ENCODE measurements at places on chromosomes 12 and 14.

DNA sequence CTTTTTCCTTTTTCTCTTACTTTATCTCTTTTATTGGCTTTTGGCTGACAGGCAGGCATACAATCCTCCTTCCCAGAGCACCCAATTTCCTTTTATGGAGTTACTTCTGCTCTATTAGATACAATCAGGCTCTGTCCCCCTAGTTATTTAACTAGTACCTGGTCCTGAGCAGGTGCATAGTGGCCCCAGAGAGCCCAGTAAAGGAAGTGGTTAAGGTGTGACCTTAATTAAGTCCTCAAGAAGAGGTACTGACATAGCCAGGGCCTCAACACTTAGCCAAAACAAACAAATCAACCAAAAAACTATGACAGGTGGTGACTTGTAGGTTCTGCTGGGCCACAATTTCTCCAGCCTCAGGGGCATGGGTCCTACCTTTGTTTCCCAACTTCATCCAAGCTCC, 82.9 kb downstream of the CCDC60 start:
- DNase-seq, result no peak

DNA sequence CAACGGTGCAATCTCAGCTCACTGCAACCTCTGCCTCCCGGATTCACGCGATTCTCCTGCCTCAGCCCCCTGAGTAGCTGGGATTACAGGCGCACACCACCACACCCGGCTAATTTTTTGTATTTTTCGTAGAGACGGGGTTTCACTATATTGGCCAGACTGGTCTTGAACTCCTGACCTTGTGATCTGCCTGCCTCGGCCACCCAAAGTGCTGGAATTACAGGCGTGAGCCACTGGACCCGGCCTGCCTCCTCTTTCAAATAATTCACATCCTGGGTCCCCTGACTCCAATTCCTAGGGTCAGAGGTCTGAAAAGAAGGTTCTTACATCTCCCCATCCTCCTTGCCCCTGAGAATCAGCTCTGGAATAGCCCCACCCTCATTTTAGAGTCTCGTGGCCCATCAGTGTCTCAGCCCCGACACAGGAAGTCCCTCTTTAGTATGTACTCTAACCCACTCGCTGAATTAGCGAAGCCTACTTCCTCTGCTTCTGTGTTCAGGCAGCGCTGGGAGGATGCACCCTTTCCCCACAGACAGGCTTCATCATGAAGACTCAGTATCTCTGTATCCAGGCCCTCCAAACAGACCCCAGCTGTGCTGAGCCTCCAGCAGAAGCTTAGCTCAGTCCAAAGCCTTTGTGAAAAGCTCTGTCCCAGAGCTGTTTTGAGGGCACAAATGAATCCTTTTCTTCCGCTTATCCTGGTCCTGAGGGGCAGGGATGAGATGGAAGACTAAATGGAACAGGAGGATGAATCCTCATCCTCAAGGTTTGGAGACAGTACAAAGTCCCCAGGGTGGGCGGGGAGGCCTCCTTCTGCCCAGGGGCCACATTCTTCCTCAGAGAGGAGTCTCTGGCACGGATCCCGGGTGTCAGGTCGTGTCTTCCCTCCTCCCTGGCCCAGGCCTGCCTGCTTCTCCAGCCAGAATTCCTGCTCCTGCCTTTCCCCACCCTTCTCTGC, 3.5 kb downstream of the LPAR5 start:
- DNase-seq, result peak; percentile 54

- DNase-seq, result no peak
Measured at GRCh38 chr12:121974026-121974985, 47.4 kb upstream of the BCL7A start.

DNA sequence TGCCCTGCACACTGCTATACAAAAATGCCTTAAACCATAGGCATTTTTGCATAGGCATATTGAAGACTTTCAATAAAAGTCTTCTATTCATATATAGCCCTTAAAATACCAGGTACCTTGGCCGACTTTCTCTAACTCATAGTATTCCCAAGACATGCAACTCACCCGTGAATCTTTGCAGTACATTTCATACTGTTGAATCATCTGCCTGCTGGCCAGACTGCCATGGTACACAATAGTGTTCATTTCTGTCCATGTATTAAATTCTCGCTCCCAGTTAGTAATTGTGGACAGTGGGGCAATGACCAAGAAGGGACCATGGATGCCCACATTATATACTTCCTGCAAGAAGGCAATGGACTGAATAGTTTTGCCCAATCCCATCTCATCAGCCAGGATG, 24.3 kb upstream of the SUPT16H start:
- no peak for DNase-seq

DNA sequence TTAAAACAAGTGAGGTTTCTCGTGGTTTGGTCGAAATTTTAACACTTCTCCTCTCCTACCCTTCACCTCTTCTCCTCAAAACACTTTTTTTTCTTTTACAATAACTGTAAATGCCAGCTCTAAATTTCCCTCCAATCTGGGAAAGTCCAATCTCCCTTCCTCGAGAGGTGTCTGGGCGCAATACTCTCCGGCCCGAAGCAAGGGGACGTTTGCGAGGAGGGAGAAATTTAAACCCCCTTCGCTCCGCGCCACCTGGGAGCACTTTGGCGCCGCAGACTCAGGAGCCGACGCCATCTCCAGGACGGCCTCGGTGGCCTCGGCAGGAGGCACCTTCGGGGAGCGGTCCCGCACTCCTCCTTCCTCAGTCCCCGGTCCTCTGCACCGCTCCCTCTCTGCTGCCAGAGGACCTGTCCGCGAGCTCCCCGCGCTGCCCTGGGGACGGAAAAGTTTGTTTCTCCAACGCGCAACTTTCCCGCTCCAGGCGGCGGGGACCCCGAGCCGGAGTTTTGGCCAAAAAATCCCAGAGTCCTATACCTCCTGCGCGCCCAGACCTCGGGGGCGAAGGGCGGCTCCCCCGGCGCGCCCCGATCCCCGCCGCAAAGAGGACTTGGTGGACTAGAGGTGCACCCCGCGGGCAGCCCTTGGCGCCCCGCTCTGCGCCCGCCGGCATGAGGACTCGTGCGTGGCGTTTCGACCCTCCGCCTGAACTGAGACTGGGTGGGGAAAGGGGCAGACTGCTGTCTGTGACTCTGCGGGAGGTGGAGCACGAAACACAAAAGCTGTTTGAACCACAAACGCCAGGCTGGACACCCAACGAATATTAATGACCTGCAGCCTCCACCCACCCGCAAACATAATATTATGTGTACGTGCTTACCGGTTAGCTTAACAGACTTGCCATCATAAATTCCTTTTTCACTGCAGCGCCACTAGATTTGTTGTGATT, 95.2 kb upstream of the HMGA2 start:
- DNase-seq, result no peak

GRCh38 chr14:21367582-21368144, 16.2 kb downstream of the SUPT16H start:
- no peak for DNase-seq

DNA sequence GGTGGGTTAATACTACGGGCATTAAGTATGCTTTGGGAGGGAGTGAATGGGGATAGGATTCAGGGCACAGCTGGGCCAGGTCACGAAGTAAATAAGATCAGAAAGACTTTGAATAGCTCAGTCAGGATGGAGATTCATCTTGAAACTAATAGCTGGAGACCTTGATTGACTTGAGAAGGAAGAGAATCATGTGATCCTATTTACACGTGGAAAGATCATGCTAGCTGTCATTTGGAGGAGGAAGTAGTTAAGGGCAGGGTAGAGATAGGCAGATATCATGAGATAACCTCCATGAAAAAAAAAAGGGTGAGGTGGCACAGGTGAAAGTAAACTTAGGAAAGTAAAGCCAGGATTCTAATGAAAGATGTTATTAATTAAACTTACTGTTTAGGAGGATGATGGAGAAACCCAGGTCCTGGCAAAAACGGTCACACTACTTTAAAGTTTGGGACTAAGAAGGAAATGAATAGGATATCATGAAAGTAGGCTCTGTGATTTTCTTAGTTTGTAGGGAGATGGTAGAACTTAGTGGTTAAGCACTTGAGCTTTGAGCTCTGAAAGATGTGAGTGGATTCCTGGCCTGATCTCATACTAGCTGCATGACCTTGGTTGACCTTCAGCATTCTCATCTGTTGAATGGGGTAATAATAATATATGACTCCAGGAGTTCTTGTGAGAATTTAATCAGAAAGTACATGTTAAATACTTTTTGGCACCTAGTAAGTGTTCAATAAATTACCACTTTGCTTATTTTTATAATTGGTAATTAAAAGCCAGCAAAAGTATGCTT, 439.0 kb downstream of the NRXN3 start:
- no peak for DNase-seq

- no peak for DNase-seq
Measured at GRCh38 chr14:94288610-94289465, 4.2 kb downstream of the SERPINA10 start.

GRCh38 chr14:95541932-95542930, 7.4 kb downstream of the GLRX5 start:
- DNase-seq, result no peak

DNA sequence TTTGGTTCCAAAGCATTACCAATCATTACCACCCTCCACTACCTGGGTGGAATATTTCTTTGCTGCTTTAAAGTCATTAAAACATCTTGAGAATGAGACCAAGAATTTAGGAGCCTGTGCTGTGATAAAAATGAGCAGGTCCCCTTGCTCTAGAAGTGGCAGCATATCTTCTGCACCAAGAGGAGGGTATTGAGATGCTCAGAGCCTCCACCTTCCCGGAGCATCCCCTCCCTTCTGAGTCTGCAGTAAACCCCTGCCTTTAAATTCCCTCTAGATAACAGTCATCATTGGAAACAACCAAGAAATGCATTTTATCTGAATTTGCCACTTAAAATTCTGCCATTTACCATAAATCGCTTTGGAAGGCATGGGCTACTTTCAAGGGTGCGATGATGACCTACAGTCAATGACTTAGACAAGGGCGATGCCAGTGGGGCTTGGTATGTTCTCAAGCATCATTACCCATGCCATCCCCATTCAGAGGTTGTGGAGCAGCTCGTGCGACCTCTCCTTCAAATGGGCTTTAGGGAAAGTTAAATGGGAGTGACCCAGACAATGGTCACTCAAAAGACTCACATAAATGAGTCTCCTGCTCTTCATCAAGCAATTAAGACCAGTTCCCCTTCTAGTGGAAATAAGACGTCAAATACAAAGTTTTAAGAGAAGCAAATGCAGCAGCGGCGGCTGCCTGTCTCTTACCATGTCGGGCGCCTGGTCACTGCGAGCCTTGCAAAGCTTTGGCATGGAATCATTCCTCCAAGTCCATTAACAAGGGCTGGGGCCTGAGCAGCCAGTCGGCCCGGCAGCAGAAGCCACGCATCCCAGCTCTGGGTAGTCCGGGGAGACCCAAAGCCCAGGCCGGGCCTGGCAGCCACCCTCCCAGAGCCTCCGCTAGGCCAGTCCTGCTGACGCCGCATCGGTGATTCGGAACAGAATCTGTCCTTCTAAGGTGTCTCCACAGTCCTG, 334.5 kb downstream of the TMEM121 start:
- no peak for DNase-seq

DNA sequence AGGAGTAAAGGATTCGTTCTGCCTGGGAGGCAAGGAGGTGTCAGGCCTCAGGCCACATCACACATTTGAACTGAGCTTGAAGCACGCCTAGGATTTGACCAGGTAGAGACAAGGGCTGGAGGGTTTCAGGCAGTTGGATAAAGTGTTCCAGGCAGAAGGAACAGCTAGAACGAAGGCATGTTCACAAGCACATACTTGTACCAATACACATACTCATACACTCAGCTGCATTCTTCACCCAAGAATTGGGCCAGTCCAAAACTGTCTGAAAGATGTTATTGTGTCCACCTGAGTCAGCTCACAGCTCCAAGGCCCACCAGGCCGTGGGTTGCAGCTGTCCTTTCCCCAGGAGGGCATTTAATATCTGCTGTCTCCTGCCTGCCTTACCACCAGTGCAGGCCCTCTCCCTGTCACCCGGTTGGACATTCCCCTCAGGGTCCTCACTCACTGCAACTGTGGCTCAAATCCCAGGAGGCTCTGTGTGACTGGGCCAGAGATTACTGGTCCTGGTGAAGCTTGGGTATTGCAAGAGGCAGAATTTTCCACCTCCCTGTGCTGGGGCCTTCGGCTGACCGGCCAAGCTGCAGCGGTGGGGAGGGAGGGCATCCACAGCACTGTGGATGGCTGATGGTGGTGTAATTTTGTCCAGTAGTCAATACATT, 12.8 kb upstream of the AQP2 start:
- no peak for DNase-seq

DNA sequence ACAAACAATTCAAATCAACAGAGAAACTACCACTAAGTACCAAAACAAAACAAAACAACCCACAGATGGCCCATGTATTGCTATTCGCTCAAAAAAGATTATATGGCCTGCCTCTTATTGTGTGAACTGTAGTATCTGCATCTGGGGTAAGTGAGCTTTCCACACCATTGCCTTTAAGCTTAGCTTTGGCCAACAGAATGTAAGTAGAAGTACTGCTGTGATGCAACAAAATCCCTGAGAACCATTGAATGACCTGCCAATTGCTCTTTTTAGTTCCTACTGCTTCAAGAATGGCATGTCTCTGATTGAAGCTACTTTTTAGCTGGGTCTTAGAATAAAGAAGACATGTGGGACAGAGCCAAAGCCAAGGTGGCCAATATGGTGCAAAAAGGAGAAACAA, 32.5 kb downstream of the PPFIA2 start:
- DNase-seq, result no peak

GRCh38 chr12:131825146-131825892, 2.9 kb upstream of the MMP17 start:
- DNase-seq, result no peak

- no peak for DNase-seq
Measured at GRCh38 chr14:98288825-98289224, 983.2 kb downstream of the BCL11B start.

- no peak for DNase-seq
Measured at GRCh38 chr14:39094515-39094914, 8.5 kb downstream of the SEC23A start.

DNA sequence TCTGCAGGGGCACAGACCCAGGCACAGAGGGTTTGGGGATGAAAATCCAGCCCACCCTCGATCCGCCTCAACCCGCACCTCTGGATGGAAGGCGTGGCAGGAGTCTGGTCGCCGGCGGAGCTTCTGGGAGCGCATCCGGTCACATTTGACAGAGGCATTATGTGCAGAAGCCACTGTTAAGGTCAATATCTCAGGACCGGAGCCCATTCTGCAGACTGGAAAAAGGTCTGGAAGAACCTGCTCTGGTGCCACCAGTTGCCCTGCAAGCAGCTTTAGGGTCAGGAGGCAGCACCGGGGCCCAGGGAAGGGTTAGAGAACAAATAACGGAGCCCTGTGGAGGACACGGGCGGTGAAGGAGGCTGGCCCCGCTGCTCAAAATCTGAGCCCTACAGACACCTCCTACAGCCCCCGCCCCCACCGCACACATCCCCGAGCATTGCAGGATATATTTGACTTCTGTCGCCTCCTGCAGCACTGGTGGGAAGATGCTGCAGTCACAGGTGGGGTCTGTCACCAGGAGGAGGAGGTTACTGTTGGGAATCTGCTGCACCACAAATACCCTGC, 25.1 kb upstream of the LRTM2 start:
- DNase-seq, result no peak

DNA sequence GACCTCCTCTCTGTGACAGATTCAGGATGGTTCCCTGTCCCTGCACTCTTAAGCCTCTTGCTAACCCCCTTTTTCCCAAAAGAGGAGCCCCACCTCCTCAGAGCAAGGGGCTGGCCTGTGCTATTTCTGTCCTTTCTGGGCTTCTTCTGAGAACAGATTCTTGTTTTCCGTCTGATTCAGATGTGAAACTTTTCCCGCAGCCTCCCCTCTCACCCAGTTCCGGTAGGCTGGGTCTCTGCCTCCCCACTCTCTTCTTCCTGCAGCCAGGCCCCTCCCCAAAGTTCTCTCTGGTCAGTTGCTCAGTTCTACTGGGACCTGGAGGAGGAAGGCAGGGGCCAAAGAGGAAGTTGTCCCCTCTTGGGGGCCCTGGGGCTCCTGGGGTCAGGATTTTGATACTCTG, 11.8 kb downstream of the PDE1B start:
- DNase-seq, result no peak
